Astrocyte (in vitro differentiated cells and primary cell): ENCODE measurements at places on chromosomes 7 and 10.

DNA sequence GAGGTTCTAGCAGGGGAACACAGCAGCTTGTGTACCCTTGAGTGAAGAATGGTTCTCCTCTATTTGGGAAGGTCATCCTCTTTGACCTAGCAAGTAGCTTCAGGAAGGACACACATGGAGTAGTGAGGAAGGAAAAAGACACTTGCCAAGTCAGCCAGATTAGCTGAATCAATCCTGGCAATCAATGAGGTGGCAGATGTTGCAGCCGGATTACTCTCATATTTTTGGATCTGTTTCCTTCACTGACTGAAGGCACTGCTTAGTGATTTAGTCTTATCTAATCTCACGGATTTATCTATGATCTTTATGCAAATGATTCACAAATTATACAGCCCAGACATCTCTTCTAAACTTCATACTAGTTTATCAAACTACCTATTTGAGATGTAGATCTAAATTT is 218.8 kb downstream of the GPR158 start:
- no peak overlapping the region for H3K27ac ChIP-seq
- H3K36me3 ChIP-seq: no peaks in the 10 kb centered on the region
- no peak overlapping the region for H3K4me3 ChIP-seq
- H3K27me3 ChIP-seq: no peaks in the 10 kb centered on the region
- no peaks in the 10 kb centered on the region for H3K4me1 ChIP-seq

GRCh38 chr10:7345717-7346116 is 65.1 kb downstream of the SFMBT2 start:
- H3K4me1 ChIP-seq: no peaks in the 10 kb centered on the region
- no peak for DNase-seq
- no peak overlapping the region for H3K4me3 ChIP-seq
- no peaks in the 10 kb centered on the region for H3K36me3 ChIP-seq

DNA sequence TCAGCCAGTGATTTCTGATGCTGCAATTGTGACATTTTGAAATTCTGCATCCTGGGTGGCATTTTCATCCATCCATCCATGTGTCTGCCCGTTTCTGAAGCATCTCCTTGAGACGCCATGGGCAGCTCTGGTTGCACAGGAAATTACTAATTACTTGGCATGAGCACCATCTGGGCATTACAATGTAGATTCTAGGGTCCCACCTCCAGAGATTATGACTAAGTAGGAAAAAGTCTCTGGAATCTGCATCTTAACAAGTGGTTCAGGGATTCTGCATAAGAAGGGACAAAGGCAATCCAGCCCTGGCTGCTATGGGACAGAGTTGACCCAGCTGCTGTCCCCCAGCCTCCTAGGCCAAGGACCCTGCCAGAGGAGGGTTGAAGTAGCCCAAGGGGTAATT is 65.3 kb downstream of the CUZD1 start:
- peak; percentile 9 for DNase-seq
- H3K36me3 ChIP-seq: no peaks in the 10 kb centered on the region
- no peaks in the 10 kb centered on the region for H3K27me3 ChIP-seq
- H3K4me3 ChIP-seq: no peak overlapping the region
- H3K27ac ChIP-seq: no peak overlapping the region

DNA sequence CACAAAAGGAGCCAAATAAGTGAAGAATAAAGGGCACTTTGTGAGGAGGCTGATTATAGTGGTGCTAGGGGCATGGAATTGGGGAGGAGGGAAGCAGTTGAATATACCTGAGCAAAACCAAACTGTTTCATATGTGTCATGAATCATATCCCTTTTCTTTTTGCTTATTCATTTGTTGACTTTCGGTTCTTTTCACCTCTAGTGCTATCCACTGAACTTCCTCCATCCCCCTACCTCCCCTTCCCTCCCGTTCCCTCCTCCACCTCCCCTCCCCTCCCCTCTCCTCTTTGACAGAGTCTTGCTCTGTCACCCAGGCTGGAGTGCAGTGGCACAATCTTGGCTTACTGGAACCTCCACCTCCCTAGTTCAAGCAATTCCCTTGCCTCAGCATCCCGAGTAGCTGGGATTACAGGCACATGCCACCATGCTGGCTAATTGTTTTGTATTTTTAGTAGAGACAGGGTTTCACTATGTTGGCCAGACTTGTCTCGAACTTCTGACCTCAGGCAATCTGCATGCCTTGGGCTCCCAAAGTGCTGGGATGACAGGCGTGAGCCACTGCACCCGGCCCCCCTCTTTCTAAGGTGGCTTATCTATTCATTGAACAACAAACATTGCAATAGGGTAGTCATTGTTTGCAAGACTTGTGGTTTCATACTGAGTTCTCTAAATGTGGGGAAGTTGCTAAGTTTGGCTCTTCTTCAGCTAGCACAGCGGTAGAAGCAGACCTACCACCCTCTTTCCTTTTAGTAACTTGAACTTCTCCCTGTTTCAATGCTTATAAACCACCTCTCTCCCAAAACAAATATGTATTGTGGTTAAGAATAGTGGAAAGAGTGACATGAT is 150.4 kb upstream of the PRPS1L1 start:
- peak; percentile 77 for DNase-seq
- no peaks in the 10 kb centered on the region for H3K4me1 ChIP-seq
- no peak overlapping the region for H3K27ac ChIP-seq
- H3K27me3 ChIP-seq: no peaks in the 10 kb centered on the region

DNA sequence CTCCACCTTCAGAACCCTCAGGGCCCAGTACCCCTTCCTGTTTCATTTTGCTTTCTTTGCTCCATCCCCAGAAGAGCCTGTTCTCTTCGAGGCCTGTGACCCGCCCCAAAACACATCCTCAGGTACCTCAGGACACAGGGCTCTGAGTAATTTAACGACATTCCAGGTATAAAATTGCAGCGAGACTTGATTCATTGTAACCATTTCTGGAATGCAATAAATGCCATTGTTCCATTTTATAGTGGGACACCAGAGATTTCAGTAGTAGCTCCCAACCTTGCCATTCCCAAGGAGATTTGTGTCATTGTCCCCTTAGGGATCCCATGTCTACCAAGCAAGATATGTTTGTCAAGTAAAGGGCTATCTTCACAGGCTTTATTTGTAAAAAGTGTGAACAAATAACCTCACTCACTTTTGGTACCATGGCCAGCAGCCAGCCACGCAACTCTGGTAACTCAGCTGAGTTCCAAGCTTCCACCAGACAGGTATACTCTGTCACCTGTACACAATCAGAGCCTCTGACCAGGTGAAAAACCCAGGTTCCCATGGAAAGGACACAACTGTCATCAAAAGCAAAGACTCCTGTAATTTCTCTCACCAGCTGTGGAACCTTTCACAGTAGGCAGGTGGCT is 441.3 kb downstream of the PLXNA4 start:
- no peak overlapping the region for H3K4me3 ChIP-seq
- no peak overlapping the region for H3K27ac ChIP-seq
- peaks cover 17% of the 10 kb centered on the region for H3K4me1 ChIP-seq

GRCh38 chr7:76514926-76515771 is 4.8 kb downstream of the UPK3B start:
- H3K27ac ChIP-seq: no peak overlapping the region
- H3K36me3 ChIP-seq: no peaks in the 10 kb centered on the region
- H3K4me3 ChIP-seq: no peak overlapping the region
- no peaks in the 10 kb centered on the region for H3K27me3 ChIP-seq

GRCh38 chr10:34585422-34586112 is 229.5 kb downstream of the PARD3 start:
- H3K4me1 ChIP-seq: peaks cover 15% of the 10 kb centered on the region
- H3K4me3 ChIP-seq: no peak overlapping the region
- DNase-seq: no peak
- H3K27ac ChIP-seq: no peak overlapping the region

DNA sequence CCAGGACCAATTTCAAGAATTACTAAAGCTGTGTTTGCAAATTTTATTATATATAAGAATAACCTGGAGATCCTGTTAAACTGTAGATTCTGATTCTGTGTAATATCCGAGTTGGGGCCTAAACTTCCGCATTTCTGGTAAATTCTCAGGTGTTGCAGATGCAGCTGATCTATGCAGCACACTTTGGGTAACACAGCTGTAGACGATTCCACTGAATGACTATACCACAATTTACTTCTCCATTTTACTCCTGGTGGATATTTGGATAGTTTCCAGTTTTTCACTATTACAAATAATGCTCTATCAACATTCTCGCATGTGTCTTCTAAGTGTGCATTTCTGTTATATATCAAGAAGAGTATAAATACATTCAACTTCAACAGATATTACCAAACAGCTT is 7.5 kb downstream of the GDI2 start:
- H3K4me3 ChIP-seq: no peak overlapping the region
- H3K27ac ChIP-seq: no peak overlapping the region
- H3K36me3 ChIP-seq: peaks cover 5% of the 10 kb centered on the region
- no peaks in the 10 kb centered on the region for H3K27me3 ChIP-seq
- H3K4me1 ChIP-seq: peaks cover 12% of the 10 kb centered on the region
- DNase-seq: no peak

DNA sequence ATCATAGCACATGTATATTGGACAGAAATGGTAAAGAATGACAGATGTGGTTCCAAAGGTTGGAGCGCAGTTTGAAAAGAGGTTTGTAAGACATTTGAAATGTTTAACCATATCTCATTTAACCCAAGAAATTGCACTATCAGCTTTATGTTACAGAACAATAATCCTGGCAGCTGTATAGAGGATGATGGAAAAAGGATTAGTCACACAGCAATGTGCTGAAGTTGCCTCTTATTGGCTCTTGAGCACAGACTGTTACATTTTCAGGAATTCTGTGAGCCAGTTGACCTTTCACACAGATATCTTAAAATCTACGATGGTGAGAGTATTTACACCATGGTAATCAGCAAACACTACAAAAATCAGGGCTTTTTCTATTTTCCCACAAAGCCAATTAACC is 3.9 kb downstream of the COG5 start:
- H3K4me1 ChIP-seq: peaks cover 36% of the 10 kb centered on the region
- H3K27ac ChIP-seq: peak overlapping the region; percentile 43
- no peaks in the 10 kb centered on the region for H3K27me3 ChIP-seq
- H3K36me3 ChIP-seq: peaks cover 10% of the 10 kb centered on the region

GRCh38 chr10:19634163-19634562 is 182.1 kb upstream of the PLXDC2 start:
- no peak overlapping the region for H3K27ac ChIP-seq
- no peak overlapping the region for H3K4me3 ChIP-seq
- H3K36me3 ChIP-seq: no peaks in the 10 kb centered on the region
- H3K4me1 ChIP-seq: peaks cover 6% of the 10 kb centered on the region
- DNase-seq: no peak

DNA sequence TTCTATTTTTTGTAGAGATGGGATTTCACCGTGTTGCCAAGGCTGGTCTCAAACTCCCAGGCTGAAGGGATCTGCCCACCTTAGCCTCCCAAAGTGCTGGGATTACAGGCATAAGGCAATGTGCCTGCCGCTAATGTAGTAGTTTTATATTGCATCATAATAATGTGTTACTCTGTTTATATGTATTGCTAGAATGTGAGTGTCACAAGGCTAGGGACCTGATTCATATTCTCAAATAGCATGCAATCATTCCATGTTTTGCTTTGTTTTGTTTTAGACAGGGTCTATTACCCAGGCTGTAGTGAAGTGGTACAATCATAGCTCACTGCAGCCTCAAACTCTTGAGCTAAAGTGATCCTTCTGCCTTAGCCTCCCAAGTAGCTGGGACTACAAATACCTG is 13.5 kb downstream of the CCL26 start:
- no peaks in the 10 kb centered on the region for H3K4me1 ChIP-seq
- H3K36me3 ChIP-seq: no peaks in the 10 kb centered on the region
- no peaks in the 10 kb centered on the region for H3K27me3 ChIP-seq

DNA sequence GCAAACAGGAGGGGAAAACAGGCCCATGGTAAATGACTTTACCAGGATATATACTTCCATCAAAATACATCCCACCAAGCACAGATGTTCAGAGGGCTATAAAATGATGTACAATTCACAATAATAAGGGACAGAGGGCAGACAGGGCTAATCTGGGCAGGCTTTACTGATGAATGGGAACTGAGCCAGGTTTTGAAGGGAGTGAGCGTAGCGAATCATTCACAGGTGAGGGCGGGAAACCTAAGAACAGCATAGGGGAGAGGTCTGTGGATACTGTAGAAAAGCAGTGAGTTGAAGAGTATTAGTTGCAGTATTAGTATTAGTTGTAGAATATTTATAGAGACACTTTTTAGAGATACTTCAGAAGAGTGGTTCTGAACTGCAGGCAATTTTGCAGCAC is 180.8 kb downstream of the JAZF1 start:
- no peaks in the 10 kb centered on the region for H3K27me3 ChIP-seq
- H3K36me3 ChIP-seq: no peaks in the 10 kb centered on the region
- no peak overlapping the region for H3K4me3 ChIP-seq
- H3K4me1 ChIP-seq: peaks cover 5% of the 10 kb centered on the region

GRCh38 chr10:71239946-71240795 is 27.8 kb downstream of the UNC5B start:
- no peak overlapping the region for H3K27ac ChIP-seq
- no peaks in the 10 kb centered on the region for H3K27me3 ChIP-seq
- peaks cover 69% of the 10 kb centered on the region for H3K4me1 ChIP-seq
- no peak overlapping the region for H3K4me3 ChIP-seq
- DNase-seq: no peak

DNA sequence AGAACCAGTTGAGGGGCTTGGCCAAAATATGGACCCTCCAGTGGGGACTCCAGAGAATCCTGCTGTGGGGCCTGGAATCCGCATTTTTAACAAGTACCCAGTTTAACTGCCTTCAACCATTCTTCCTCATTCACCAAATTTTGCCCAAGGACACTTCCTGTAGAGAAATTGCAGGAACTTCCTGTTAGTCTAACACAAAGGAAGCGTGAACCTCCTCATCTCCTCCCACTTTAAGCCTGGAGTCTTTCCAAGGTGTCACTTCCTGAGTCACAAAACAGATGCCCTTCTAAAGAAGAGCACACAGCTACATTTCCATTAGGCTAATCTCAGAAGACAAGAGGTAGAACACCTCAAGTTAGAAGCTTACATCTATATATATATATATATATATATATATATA is 188.4 kb downstream of the PPP1R17 start:
- no peak overlapping the region for H3K4me3 ChIP-seq
- no peaks in the 10 kb centered on the region for H3K27me3 ChIP-seq
- H3K36me3 ChIP-seq: peaks cover 9% of the 10 kb centered on the region
- H3K27ac ChIP-seq: no peak overlapping the region

DNA sequence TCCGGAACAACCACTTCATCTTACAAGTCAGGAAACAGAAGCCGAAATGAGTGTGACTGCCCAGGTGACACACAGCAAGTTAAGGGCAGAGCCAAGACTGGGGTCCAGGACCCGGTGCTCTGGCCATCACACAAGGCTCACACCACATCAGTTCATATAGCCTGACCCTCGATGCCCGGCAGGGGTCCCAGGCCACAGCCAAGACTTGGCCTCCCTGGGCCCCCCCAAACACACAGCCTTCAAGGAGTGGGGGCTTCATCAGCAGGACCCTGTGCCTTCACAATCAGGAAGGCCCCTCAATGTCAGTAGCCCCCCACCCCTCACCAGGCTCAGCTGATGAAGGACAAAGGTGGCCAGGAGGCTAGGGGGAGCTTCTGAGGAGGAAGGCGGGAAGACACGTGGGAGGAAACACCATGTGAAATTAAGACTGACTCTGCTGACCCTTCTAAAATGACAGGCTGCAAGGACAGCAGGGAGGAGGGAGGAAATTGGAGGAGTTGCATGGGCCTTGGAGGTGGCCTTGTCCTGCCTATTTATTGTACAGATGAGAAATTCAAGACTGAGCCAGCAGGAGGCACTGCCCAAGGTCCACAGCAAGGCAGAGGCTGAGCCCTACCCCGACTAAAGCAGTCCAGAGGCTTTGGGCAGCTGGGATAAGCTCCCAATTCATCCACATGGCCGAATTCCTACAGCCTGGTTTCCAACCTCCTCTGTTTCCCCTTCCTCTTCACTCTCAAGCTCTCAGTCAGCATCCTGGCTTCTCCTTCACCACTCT is 216.1 kb upstream of the ZMIZ1 start:
- no peak overlapping the region for H3K27ac ChIP-seq
- H3K27me3 ChIP-seq: peaks cover 2% of the 10 kb centered on the region
- no peak for DNase-seq

- no peaks in the 10 kb centered on the region for H3K4me1 ChIP-seq
- H3K36me3 ChIP-seq: no peaks in the 10 kb centered on the region
- no peak for DNase-seq
Observed at GRCh38 chr10:98901441-98902110, 334.1 kb downstream of the HPSE2 start.
